ENCODE measurements at places on chromosomes 6 and 20.

DNA sequence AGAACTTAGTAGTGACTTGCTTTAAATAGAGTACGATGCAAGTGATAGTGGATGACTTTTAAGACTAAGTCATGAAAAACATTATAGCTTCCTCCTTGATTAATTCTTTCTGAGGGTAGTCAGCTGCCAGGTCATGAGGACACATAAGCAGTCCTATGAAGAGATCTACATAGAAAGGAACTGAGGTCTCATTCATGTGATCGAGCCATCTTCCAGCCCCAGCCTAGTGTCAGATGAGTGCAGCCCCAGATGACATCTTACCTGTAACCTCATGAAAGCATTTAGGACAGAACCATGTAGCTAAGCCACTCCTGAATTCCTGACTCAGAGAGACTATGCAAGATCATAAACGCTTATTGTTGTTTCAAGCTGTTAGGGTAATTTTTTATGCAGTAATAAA is 67.7 kb downstream of the AK9 start:
- DNase-seq = no peak

DNA sequence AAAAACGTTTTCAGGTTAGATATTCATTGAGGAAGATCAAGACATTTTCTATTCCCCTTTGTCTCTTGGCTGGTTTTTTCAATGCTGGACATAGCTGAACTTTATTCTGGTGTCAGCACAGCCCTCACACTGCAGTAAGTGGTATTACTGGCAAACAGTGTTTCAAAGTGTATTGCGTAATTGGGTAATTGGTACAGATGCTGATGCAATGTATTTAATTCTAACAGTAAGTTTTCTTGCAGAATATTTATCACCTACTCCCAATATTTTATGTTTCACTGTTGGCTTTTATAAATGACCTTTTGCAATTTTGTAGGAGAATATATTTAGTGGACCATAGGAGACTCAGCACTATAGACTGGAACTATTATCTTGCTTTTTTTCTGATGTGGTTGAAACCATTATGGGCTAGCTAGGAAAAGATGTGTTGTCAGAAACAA is 287.6 kb upstream of the SOX4 start:
- DNase-seq = peak; percentile 58

DNA sequence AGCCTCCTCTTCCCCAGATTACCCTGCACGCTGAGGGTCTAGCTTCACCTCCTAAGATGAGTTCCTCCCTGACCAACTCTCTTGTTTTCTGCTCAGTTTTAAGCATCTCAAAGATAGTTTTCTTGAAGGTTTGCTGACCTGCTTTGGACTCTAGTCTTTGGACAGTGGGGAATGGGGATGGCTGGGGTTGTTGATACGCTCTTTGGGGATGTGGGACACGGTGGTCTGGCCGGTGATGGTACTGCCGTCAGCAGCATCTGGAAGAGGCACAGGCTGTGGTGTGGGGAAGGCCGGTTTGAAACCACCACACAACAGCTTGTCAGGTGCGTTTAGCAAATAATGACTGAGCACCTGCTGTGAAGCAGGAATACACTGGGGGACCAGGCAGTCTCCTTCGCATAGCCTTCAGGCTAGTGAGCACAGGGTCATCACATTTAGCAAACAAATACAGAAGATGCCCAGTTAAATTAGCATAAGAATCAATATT is 94.1 kb downstream of the TMEM242 start:
- no peak for DNase-seq

GRCh38 chr6:95233879-95234278 is 343.5 kb upstream of the MANEA start:
- no peak for DNase-seq
